ENCODE measurements at places on chromosomes 4 and X.

DNA sequence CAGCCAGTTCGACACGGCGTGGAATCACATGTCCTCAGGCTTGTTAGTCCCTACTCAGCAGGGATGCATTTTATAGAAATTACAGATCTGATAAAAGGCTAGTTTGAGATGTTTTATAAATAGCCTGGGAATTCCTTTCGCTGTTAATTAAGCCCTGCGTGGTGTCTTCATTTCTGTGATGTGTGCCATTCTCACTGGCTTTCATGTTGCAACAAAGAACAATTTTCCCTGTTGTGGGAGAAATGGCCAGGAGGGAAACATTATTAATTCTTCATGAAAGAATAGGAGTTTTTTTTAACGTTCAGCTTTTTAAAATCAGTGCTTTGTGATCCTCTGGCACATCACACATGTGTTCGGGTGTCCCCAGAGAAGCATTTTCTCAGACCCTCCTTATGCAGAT is 427.3 kb upstream of the FRG1 start:
- no peak for DNase-seq

GRCh38 chr4:120051253-120051652 is 15.4 kb downstream of the MAD2L1 start:
- no peak for DNase-seq

- DNase-seq: no peak
Measured at GRCh38 chrX:38336538-38337240, 9.4 kb upstream of the RPGR start.

GRCh38 chr4:46931981-46932380 is 22.9 kb upstream of the COX7B2 start:
- no peak for DNase-seq

- no peak for DNase-seq
Measured at GRCh38 chrX:29662759-29663503, 552.4 kb upstream of the MAGEB2 start.

All from frontal cortex (tissue), 4 donors.